NCI-H748 treated with DMSO at 0.1 percent for 48 hours (cell line): ENCODE measurements at places on chromosomes 3 and 15.

GRCh38 chr3:123110976-123111615, 44.3 kb downstream of the PDIA5 start:
- DNase-seq = no peak

- DNase-seq = no peak
Measured at GRCh38 chr15:61119556-61119955, 109.5 kb downstream of the RORA start.

- DNase-seq = no peak
Measured at GRCh38 chr3:126130981-126131745, 47.2 kb upstream of the SLC41A3 start.

GRCh38 chr3:64584179-64584578, 103.6 kb downstream of the ADAMTS9 start:
- DNase-seq = no peak

- no peak for DNase-seq
Measured at GRCh38 chr3:193789455-193789854, 196.4 kb downstream of the OPA1 start.
